Non-pigmented ciliary epithelial cell (primary cell): ENCODE measurements at places on chromosomes 1 and 21.

DNA sequence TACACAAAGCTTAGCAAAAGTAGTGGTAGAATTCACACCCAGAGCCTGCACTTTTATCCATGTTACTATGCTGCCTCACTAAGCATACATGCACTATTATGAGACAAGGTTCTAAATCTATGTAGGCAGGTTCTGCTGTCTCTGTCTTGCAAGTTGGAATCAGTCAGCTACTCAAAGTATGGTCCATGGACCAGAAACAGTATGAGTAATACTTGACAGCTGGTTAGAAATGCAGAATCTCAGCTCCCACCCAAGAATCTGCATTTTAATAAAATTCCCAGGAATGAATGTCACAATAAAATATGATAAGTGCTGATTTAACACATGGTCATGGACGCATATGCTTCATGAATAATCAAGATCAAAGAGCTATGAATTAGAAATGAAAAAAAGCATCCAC is 50.5 kb downstream of the DSCAM start:
- DNase-seq: no peak

GRCh38 chr21:46094401-46095082 is 3.4 kb upstream of the COL6A2 start:
- no peak for DNase-seq

DNA sequence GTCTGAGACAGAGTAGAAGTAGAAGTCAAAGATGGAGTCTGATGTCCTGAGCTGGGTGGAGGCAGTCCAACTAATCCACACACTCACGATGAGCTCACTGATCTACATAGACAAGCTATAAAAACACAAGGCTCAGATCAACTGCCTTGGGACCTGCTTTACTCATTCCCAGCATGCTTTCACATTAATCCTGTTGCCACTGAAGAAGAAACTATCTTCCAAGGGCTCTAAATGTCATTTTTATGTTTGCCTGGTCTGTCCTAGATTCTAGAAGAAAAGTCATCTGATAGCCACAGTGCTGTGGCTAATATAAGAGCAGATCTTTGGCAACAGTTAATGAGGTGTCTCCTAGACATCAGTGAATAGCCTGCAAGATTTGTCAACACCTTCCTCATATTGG is 522.7 kb downstream of the NUF2 start:
- DNase-seq: peak; percentile 28

DNA sequence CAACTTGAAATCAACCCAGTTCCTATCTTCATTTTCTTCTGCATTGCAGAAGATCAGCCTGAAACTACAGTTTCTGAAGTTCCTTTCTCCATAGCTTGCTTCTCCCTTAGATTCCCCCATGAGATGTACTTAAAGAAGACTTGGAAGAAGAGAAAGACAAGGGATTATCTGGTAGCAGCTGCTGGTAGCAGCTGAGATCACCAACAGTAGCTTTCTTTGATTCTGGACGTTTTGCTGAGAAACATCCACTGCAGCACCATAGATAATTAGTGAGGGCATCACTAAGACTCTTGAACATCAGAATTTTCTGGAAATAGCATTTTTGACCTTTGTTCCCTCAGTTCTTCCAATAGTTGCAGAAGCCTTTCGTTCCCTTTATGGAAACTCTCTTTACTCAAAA is 465 bp upstream of the CFHR3 start:
- no peak for DNase-seq

- no peak for DNase-seq
These were observed 15.1 kb downstream of the PRMT2 start for GRCh38 chr21:46650476-46651098.

DNA sequence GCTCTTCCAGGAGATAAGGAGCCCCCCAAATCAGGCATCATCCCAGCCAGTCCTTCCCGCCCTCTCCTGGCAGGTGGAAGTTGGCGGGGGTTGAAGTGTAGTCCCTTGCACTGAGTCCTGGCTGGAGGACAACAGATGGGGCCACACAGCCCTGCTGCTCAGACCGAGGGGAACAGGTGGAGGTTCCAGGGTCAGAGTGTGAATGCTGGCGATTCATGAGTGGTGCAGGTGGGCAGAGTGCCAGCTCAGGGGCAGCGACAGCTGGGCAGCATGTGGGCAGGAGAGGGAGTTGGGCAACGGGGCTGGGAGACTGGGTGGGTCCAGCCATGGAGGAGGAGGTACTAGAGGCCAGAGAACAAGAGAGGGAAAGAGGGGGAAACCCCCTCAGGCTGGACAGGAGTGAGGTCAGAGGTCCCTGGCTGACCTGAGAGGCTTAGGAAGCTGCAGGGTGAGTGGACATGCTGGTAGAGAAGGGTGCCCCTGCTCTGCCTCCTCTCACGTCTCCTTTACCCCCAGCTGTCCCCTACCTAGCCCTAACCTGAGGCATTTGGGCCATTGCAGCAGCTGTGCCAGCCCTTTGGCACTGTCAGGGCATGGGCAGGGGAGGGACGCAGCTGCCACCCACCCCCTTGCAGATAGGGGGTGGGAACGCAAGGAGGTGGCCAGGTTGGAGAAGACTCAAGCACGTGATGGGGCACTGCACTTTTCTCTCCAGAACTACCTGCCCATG is 11.3 kb upstream of the ADORA1 start:
- no peak for DNase-seq

GRCh38 chr1:231395076-231395997 is 26.8 kb downstream of the EGLN1 start:
- DNase-seq: peak; percentile 92

DNA sequence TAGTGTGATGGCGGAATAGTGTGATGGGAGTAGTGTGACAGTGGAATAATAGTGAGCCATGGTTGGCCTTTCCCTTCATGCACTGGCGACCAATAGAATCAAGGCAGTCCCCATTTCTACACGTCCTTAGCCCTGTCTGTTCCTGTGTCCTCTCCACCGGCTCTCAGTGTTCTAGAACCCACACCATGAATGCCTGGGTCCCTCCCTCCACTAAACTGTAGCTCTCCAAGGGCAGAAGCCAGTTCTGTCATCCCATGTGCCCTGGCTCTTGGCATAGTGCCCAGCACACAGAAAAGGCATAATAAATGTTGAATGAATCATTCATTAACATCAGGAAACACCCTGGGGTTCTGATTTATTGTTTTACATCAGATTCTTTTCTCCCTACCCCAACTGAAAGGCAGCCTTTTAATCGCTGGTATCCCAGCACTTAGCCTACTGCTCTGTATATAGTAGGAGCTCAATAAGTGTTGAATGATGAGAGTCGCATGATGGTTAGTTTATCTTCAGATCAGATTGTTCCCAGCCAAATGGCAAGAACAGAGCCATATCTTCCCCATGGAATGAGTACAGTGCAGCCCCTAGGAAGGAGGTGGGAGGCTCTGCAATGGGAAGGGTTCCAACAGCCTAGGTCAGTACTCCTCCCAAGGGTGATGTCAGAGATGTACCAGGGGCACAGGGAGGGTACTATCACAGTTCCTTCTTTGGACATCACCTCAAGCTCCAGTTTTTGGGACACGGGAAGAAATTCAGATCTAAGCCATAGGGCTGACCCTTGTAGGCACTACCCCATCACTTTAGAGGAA is 325.7 kb downstream of the HHAT start:
- no peak for DNase-seq

GRCh38 chr1:157580179-157580827 is 17.6 kb downstream of the FCRL4 start:
- peak; percentile 31 for DNase-seq

DNA sequence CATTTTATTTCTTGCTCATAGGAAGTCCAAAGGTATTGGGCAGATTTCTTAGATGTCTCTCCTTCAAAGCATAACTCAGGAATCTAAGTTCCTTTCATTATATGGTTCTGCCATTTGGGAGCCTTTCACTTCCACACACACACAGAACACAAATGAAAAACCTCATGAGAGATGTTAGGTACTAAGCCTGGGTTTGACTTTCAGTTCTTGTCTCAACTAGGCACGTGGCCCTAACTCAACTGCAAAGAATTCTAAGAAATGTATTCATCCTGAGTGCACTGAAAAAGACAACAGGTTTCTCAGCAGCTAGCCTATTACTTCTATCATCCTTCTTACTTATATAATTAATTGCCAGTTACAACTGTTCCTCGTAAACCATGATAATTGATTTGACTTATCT is 190.0 kb upstream of the SAMSN1 start:
- no peak for DNase-seq

GRCh38 chr1:4724695-4725250 is 70.4 kb downstream of the AJAP1 start:
- no peak for DNase-seq

- DNase-seq: no peak
These were observed 33.5 kb upstream of the MACF1 start for GRCh38 chr1:39170731-39171667.

DNA sequence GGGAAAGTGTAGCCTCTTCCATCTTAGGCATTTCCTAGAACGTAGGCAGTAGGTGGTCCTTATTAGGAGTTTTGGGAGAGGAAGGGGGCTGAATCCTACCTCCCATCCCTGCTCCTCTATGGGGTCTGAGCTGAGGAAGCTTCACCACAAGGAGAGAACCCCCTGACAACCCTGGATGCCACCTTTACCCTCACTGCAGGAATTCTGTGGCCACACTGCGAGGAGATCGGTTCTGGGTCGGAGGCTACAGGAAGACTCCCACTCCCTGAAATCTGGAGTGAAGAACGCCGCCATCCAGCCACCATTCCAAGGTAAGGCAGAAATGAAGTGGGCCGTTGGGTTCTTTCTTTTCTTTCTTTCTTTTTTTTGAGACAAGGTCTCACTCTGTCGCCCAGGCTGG is 1.5 kb downstream of the MX1 start:
- no peak for DNase-seq

GRCh38 chr1:118987468-118988185 is 516 bp downstream of the TBX15 start:
- DNase-seq: no peak
